ENCODE measurements at places on chromosomes 11 and 22.

DNA sequence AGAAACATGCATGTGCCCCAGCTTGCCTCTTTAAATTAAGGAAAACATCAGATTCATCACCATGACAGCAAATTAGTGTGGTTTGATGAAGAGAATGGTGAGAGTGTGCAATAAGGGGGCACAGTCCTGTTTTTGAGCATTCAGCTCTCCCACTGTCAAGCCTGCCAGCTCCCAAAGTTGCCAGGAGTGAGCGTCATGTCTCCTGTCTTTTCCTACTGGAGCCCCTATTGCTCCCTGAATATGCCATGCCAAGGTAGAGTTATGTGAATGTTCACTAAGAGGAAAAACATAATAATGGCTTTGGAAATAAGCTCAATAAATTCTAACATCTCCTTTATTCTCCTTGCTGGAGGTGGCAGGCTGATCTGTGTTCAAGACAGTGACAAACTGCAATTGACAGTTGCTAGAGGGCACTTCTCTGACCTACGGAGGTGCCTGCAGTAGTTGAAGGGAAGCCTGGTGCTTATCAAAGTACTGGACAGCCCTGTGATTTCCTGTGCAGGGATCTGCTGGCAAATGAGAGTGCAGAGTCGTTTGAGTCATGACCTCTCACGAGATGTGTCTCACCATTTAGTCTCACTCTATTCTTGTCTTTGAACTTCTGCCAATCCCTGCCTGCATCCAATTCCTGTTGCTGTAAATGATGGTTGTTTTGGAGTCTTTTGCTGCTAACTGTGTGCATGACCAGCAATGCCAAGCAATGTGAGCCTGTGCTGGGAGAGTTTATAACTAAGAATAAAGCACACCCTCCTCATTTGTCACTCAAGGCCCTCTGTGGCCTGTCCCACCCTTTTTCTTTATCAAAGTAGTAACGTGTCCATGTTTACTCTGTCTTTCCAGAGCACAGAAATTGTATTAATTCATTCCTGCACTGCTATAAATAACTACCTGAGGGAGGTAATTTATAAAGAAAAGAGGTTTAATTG, 34.8 kb downstream of the MRGPRX2 start:
- no peak for DNase-seq

DNA sequence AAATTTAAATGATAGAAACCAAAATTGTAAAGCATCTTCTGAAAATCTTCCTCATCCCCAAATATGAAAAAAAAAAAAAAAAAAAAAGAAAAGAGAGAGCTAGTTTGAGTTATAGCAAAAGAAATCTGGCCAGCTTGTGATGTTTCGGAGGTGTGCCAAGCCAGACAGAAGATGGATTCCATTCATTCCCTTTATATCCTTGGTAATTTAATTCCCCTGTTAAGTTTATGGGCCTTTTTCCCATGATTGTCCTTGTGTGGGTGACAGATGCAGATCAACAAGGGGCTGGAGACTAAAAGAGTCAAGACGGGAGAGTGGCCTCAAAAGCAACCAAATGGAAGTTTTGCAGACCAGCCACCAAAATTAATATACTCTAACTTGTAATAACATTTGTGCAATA, 47.6 kb upstream of the PARVA start:
- DNase-seq = no peak

GRCh38 chr11:112662554-112662953, 298.7 kb upstream of the NCAM1 start:
- DNase-seq = no peak

GRCh38 chr11:130633466-130633865, 185.0 kb downstream of the ADAMTS15 start:
- no peak for DNase-seq

- no peak for DNase-seq
Observed at GRCh38 chr11:75422248-75423231, 10.5 kb downstream of the KLHL35 start.

DNA sequence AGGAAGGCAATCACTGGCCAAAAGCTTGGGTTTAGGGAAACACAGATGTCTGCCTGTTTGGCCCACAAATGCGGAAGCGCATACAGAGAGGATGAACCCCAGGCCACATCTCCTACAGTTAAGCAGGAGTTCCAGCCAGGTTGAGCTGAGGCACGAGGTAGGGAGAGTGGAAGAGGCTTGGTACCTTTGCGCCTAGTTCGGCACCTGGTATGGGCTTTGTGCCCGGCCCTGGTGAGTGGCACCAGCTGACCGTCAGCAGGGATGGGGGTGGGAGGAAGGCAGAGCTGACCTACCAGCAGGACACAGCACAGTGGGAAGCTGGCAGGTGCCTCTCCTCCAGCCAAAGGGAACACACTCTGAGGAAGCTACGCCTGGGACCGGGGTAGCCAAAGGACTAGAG, 57.6 kb downstream of the KCNC1 start:
- no peak for DNase-seq

DNA sequence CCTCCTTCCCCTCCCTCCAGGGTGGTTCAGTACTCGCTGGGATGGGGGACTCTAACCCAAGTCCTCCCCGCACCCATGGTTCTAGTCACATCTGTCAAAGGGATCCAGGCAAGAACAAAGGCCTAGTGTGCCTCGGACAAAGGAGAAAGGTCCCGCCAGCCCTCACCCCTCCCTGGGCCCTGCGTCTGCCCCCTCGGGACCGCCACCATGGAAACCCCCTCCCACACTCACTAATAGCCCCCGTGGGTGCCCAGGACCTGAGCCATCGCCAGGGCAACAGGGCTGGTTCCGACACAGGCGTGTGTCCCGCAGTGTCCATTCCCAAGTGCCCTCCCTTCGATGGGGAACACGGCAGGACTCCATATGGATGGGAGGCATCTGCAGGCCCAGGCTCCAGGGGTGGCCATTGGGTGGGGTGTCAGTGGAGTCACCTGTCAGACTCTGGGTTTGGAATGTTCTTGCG, 5.1 kb upstream of the CARNS1 start:
- DNase-seq = no peak

DNA sequence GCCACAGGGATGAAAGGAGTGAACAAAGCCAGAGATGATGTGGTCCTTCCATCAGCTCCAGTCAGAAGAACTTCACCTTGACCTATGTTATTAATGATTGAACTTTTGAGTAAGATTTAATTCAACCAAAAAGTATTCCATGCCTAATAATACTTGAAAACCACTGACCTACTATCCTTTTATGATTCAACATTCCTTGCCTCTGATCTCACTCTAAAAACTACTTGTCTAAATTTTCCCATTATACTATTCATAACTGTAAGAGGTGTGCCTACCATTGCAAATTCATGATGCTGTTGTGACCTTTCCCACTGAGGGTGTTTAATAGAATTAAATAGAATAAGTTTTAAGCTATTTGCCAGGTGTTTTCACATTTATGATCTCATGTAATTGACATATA, 164.7 kb upstream of the GUCY1A2 start:
- no peak for DNase-seq

- no peak for DNase-seq
Observed at GRCh38 chr22:41825376-41825775, 7.5 kb upstream of the SREBF2 start.

GRCh38 chr22:42925598-42925997, 68.5 kb upstream of the ARFGAP3 start:
- no peak for DNase-seq

GRCh38 chr22:17832665-17833064, 58.4 kb upstream of the BID start:
- no peak for DNase-seq

DNA sequence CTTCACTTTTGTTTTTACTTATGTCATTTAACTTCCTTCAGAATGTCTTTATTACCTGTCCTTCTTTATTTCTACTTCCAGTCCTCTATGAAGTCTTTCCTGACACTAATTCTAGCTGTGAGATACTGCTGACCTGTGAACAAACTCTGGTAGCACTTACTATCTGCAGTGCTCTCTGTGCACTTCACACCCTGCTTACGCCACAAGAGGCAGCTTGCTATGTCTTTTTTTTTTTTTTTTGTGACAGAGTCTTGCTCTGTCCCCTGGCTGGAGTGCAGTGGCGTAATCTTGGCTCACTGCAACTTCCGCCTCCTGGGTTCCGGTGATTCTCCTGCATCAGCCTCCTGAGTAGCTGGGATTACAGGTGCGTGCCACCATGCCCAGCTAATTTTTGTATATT, 10.7 kb downstream of the STIM1 start:
- no peak for DNase-seq

DNA sequence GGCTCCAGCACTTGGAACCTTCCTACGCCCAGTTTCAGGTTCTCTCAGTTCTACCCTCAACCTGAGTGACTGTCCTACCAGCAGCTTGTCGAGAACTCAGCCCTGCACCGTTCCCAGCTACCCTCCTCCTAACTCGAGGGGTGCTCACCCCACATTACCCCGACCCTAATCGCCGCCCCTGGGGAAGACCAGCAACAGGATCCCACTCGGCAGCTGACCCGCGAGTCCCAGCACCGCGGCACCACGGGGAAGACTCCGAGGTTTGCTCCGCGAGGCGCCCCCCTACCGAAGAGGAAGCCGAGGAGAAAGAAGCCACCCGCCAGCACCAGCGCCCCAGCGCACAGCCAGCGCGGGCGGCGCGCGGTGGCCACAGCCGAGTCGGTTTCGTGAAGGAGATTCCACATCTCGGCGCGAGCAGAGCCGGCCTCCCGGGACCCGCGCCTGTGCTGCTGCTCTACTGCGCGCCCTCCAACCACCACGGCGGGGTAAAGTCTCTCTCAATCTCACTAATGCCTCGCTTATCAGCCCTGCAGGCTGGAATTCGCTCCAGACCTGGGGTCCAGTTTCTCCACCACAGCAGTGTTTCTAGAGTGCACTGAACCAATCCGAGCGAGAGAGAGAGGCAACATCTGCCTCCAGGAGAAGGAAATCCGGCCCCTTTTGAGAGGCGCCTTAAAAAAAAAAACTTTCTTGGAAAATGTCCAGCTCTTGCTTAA, at the start of gene FOLH1:
TSS of gene FOLH1 (minus strand) at position 597 of the 716 bp plus-strand sequence. CDS start at position 404, 193 bp downstream.
- no peak for DNase-seq

DNA sequence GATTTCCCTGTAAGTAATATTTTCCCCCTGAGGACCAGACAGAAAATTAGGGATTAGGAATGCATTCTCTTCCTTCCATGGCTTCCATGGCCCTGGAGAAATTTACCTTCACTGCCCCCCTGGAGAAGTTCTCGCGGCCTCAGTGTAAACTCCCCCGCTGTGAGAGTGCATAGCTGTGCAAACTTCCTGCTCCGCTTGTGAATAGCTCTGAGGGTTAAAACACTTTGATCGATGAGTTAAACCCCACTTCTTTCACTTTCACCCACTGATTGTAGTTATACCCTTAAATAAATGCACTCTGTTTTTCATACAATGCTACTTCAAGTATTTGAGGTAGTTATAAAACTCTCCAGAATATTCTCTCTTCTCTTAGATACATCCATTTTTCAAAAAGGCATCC, 190.8 kb downstream of the DSCAML1 start:
- DNase-seq = no peak

DNA sequence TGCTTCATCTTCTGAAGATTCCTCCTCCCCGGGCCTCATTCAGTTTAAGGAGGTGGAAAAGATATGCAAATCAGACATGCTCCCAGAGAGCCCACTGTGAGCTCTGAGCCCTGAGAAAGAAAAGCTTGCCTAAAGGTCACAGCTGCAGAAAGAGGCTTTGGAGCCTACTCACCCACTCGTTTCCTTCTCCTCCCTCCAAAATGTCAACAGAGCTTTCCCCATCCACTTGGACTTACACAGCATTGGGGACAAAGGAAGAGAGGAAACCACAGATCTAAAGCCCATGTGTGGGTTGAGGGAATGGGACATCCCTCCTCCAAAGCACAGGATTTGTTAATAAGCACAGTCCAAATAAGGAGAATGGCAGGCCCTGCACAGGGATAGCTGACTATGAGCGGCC, 158.4 kb downstream of the ETS1 start:
- no peak for DNase-seq

Measured in cortex of kidney (tissue), 1 donor.